Kidney glomerular epithelial cell (primary cell): ENCODE measurements at places on chromosomes 3 and 15.

- no peak for DNase-seq
These were observed 27.4 kb upstream of the SRGAP3 start for GRCh38 chr3:9276761-9277370.

DNA sequence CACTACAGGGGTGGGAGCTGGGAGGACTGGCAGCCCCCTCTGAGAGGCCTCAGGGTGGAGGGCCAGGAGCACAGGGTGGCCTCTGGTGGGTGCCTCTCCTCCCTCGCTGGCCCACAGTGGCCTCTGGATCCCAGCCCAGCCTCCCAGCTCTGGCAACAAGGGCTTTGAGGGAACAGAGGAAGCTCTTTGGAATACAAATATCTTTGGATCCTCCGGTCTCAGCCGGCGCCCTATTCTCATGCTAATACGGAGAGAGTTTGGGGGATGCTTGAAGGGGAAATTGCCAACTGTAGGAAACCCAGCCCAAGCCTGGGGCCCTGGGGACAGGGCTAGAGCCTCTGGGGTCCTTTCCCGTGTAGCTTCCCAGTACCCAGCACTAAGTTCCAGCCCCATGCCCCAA lies 33.4 kb upstream of the INSYN1 start:
- DNase-seq = no peak

- DNase-seq = no peak
These were observed 25.9 kb downstream of the PTPN23 start for GRCh38 chr3:47406762-47407149.

GRCh38 chr3:46100812-46101211 lies 73.5 kb upstream of the XCR1 start:
- no peak for DNase-seq

- no peak for DNase-seq
These were observed 3.7 kb downstream of the EPHB1 start for GRCh38 chr3:134798681-134799311.
